ENCODE measurements at places on chromosomes 6 and 20.

GRCh38 chr6:30686009-30686907 is at the start of gene PPP1R18:
Gene PPP1R18, minus strand, starts transcription at chr6:30686645. Its CDS starts 627 bp downstream, at chr6:30686018.
- no peak for DNase-seq

- no peak for DNase-seq
These were observed 36.8 kb downstream of the NCR2 start for GRCh38 chr6:41371992-41372831.

- no peak for DNase-seq
These were observed 63.4 kb upstream of the HMGCLL1 start for GRCh38 chr6:55642366-55642765.

DNA sequence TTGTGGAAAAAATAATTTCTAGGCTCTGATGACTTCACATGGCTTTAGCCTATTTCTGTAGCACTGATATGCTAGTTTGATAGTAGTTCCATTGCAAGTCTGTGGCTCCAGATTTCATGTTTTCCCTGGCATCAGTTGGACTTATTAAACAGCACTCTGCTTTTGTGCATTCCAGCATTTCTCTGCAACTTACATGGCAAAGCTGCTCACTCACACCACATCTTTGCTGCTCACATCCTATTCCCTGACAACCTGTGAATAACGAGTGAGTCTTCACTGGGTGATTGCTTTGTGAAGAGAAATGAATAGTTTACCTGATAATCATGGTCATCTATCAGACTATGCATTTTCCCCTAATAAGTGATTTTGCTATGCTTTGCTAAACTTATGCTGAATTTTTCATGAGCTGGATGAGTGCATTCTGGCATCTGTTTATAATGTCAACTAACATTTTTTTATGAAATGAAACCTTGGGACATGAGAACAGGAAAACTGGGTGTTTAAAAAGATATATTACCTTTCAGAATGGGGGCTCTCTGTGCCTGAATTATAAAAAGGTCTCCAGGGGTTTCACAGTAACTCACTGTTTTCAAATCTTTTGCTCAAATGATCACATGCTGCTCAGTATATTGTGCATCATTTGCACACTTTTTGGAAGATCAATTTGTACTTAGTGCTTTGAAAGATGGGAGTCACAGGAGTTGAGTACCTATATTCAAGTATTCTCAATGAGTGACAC is 301.8 kb downstream of the TBC1D32 start:
- no peak for DNase-seq

GRCh38 chr6:100453701-100454521 is 10.8 kb downstream of the SIM1 start:
- no peak for DNase-seq

DNA sequence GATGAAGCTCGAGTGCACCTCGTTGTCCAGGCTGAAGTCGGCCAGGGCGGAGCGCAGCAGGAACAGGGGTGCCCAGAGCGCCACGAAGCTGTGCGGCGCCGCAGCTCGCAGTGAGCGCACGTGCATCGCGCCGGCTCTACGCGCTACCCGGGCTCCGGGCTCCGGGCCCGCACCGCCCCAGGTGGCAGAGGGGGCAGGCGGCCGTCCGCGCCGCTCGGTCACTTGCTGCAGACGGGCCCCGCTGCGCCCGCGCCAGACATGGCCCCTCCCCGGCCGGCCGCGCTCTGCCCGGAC is 497 bp downstream of the BMP7 start:
- no peak for DNase-seq

DNA sequence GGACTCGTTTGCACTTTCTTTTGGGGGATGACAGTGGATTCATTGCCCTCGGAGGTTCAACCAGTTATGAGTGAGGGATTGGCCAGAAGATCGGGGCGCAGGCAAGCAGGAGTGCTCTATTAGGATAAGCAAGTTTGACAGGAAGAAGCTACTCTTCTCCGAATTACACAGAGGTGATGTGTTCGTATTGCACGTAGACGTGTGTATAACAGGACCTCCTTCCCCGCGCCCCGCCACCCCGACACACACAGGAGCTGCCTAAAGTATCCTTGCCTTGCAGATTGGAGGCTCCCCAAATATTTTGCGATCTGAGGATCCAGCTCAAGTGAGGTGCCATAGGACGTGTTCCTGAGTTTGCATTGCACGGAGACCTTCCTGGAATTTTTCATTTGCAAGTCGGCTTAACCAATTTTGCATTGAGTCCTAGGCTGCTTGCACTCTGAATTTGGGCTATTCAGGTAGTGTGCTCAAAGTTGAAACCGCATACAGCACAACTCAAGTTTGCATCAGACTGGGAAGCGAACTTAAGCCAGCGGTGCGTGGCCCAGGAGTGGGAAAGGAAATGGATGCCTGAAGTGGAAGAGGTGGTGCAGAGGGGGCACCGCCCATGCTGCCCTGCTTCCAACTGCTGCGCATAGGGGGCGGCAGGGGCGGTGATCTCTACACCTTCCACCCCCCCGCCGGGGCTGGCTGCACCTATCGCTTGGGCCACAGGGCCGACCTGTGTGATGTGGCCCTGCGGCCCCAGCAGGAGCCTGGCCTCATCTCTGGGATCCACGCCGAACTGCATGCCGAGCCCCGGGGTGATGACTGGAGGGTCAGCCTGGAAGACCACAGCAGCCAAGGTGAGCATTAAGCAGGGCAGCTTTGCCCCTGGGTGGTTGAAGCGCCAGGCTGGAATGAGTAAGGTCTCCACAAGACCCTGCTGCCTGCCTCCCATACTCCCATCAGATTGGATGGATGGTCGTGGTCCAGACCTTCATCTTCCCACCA is 770 bp downstream of the TCF19 start:
- no peak for DNase-seq

DNA sequence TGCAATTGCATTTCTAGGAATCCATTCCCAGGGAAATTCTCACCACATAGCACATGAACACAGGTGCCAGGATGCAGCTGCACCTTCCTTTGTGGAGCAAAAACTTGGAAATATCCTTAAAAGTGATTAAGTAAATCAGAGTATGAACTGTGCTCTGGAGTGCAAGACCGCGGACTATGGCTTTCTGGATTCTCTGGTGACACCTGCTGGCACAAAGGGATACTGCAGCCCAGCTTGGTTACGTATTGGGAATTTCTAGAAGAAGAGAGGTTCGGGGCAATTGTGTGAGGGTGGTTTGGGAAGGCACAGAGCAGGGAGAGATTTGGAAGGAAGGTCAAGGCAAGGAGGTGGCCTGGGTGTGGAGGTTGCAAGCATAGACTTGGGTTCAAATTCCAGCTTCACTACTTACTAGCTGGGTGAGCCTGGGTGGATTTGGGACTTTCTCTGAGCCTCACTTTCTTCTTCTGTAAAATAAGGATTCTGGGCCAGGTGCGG is 15.9 kb upstream of the PEDS1 start:
- DNase-seq, result no peak

- DNase-seq, result no peak
These were observed 578.6 kb downstream of the RFPL4B start for GRCh38 chr6:112925702-112926101.

GRCh38 chr6:105797983-105798453 is 288.1 kb upstream of the PRDM1 start:
- DNase-seq, result no peak

- no peak for DNase-seq
These were observed 382.8 kb upstream of the FLRT3 start for GRCh38 chr20:14720251-14720650.

- no peak for DNase-seq
These were observed 300.7 kb downstream of the RNGTT start for GRCh38 chr6:88662653-88663174.

- peak; percentile 85 for DNase-seq
These were observed 217.7 kb downstream of the ATXN1 start for GRCh38 chr6:16543521-16543920.

DNA sequence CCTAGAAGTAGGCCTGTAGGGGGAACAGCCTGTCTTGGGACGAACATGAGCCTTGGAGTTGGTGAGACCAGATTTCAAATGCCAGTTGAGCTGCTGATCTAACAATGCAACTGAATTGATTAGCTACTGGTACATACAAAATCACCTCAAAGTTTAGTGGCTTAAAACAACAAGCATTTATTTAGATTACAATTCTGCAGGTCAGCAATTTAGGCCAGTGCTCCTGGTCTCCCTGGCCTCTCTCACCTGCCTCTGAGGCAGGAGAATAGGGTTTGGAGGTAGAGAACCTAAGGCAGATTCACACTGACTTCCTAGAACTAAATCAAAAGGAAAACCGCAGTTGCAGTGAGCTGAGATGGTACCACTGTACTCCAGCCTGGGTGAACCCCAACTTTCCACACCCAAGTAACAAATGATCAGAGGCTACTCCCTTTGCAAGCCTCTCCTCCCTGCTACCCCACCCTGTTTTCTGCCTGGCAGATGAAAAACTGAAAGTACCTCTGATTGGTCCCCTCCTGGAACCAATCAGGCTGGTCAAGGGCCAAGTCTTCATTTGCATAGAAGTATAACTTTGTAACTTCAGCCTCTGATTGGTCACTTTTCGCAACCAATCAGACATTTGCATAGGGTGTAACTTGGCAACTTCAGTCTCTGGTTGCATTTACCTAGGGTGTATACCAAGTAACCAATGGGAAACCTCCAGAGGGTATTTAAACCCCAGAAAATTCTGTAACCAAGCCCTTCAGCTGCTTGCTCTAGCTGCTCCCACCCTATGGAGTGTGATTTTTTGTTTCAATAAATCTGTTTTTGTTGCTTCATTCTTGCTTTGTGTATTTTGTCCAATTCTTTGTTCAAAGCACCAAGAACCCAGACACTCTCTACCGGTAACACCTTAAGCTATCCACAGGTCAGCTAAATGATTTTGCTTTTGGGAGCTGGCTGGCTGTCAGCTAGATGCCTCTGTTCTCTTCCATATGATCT is 8.1 kb upstream of the UBR2 start:
- no peak for DNase-seq

GRCh38 chr6:108156180-108156937 is 9.5 kb upstream of the NR2E1 start:
- DNase-seq, result no peak

DNA sequence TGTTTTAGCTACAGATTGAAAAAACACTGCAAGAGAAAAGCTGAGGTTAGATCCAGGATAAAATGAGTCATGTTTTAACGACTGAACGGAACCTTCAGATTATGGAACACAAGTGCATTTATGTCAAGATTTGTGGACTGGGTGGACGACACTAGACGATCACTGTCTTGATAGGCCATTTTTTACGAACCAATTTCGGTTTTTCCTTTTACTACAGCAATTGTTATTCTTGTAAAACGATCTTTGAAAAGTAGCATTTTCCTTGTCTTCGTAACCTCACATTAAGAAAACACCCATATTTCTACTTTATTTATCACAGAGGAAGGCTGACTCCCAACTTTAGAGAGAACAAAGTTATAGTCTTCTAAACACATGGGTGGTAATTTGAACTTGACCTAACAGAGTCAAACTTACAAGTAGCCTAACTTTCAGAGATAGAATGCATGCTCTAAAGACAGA is 294.2 kb upstream of the TCF21 start:
- no peak for DNase-seq

DNA sequence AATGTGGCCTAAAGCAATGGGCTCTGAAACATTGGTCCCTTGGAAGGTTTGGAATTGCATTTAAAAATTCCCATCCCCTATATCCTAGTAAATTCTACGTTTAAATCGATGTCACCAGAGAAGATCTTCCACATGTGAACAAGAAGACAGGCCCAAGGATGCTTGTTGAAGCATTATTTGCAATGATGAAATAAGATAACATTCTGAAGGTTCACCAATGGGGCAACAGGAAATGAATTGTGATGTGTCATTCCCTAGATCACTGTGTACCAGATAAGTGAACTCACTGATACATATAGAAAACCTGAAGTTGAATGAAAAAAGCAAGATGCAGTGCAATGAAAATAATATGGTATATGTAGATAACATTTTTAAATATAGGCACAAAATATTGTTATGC is 464.3 kb upstream of the BTBD3 start:
- DNase-seq, result no peak

- no peak for DNase-seq
These were observed 12.9 kb downstream of the SLC9A8 start for GRCh38 chr20:49825521-49826033.

DNA sequence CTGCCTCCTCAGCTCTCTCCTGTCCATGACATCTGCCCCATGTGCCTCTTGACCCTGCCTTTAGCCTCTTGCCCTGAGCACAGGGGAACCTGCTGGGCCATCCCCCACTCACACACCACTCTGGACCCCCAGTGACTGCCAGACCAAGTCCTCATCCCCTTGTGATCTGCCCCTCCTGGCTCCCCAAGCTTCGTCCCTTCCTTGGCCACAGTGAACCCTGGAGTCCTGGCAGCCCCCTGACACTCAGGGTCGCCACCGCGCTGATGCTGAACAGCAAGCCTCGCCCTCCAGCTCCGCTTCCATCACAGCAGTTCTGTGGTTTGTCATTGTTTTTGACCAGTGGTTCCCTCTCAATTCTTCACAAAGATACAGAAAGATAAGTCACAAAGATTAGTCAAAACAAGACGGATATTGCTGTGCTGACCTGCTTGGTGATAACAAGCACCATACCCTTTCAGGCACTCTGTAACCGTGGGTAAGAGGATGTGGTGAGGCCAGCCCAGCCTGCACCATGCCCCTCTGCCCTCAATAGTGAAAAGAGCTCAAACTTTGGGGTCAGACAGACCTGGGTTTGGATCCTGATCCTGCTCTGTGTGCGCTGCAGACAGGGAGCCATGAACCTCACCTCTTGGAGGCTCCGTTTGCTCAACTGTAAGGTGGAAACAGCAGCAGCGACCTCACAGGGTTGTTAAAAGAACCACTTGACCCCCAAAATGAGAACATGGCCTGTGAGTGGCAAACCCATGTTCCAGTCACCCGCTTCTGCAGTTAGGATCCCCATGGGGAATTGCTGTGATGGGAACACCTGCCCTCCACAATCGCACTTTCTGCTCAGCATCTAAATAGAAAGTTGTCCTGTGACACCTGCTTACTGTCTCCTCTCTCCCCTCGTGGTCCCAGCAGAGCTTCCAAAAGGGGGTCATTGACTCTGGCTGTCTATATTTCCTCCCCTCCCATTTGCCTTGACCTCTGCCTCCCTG is 114.5 kb downstream of the TOX2 start:
- no peak for DNase-seq

DNA sequence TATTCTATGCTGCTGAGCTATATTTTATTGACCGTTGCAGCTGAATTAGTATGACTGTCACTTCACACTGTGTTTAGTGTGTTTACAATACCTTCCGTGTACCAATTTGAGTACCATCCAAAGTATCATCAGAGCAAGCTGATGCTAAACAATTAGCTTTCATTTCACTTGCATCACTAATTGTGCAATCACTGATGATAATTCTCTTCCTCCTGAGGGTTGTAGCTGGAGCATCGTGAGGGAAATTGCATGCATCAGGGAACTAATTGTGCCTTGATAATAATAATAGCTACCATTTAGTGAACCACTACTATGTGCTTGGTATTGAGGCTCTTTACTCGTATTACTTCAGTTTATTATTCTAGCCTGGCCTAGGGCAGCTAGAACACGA is 384.8 kb upstream of the SOX4 start:
- peak; percentile 19 for DNase-seq

GRCh38 chr6:107729098-107729497 is 95.0 kb downstream of the SCML4 start:
- DNase-seq, result no peak

DNA sequence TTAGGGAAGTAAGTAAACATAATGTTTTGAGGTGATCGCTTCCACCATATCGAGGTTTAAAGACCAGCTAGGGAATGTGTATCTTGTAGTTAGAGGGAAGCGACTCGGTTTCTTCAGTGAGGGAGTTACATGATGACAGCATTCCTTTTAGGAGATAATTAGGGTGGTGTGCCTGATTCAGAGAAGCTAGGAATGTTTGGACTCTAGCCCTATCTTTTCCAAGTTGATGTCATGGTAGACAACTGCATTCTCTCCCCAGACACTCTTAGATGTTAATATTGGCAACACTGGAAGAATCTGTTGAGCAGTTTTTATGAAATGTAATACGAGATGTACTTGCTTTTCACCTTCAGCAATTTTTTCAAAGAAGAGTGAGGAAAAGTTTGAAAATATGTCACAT is 12.9 kb upstream of the HIVEP1 start:
- no peak for DNase-seq
